ENCODE measurements at places on chromosomes 16 and 17.

- no peak for DNase-seq
Observed at GRCh38 chr17:74380086-74380958, 13.0 kb downstream of the GPR142 start.

DNA sequence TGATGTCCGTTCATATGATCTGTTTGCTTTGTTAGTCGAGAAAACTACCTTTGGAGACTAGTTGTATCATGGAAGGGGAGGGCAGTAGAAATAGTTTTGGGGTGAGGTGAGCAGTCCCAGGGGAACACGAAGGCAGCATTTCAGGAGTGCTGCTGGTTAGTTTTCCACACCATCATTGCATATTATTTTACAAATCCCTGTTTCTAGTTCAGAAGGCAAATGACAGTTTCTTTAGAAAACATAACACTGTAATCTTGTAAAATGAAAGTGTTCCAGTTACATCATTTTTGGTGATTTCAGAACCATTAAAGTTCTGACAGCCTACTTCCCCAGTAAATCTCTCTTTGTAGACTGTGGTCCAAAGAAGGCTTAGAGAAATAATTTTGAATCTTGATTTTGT lies 25.4 kb downstream of the BANP start:
- DNase-seq: no peak

DNA sequence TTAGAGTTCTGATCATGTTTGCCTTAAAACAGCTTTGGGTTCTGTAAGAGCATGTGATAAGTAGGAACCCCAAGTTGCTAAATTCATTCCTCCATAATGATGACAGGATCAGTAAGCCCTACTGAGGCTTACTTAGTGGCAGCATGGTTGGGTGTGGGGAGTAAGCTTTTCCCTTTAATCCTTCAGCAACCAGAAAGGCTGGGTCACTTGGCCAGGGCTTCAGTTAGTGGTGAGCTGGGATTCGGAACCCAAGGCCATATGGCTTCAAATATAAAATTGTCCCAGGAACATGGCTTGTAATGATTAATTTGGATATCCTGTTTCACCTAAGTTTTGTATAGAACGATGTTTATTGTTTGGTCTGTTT lies 850 bp downstream of the GINS3 start:
- DNase-seq: no peak

GRCh38 chr17:63926164-63926563 lies 6.0 kb downstream of the CD79B start:
- no peak for DNase-seq

GRCh38 chr17:66509926-66510325 lies 207.5 kb downstream of the PRKCA start:
- no peak for DNase-seq

GRCh38 chr17:48642059-48642842 lies 16.1 kb upstream of the HOXB9 start:
- DNase-seq: no peak

GRCh38 chr16:87017371-87018012 lies 299.7 kb downstream of the C16orf95 start:
- DNase-seq: no peak

DNA sequence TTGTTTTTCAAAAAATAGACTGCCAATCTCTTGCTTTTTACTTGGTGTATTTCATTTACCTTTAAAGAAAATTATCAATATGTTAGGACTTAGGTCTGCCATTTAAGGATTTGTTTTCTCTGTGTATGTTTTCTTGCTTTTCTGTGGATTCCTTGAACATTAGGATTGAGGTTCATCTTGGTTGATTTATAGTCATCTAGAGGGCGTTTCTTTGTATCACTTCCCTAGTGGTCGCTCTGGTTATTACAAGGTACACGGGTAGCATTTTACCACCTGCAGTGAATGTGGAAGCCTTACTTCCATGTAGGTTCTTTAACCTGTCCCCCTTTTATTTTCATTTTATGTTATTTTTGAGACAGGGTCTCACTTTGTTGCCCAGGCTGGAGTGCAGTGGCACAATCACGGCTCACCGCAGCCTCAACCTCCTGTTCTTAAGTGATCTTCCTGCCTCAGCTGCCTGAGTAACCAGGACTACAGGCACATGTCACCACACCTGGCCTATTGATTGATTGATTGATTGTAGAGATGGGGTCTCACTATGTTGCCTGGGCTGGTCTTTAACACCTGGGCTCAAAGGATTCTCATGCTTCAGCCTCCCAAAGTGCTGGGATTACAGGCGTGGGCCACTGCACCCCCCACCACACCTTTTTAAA lies 35.2 kb upstream of the CBX4 start:
- DNase-seq: peak; percentile 51

- no peak for DNase-seq
Observed at GRCh38 chr17:56810891-56811775, 22.6 kb downstream of the C17orf67 start.

- peak; percentile 57 for DNase-seq
Observed at GRCh38 chr16:11105038-11105903, 150.7 kb downstream of the SOCS1 start.

DNA sequence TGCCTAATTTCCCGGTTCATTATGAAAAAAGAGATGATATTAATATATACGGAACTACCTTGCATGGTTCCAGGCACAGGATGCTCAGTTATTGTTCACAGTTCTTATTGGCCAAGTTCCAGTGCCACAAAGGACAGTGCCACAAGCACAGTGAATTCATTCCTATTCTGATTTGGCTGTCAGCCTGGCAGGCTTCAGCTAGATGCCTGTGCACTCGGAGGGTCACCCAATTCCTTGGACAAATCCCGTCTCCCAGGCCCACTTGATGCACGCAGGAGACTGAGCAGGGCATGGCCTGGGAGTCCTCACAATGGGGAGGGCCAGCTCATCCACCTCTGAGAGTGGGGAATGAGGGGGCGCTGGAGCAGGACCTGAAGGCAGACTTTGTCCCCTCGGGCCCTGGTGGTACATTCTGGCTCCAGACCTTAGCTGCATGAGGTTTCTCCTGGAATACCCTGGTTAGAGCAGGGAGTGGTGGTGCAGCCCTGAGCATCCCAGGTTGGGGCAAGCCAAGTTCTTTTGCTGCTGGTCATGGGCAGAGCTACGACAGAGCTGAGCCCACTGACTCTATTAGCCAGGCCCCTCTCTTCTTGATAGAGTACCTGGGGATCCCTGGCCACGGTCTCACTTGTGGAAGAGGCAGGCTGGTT lies 41.4 kb downstream of the MIS12 start:
- DNase-seq: no peak

DNA sequence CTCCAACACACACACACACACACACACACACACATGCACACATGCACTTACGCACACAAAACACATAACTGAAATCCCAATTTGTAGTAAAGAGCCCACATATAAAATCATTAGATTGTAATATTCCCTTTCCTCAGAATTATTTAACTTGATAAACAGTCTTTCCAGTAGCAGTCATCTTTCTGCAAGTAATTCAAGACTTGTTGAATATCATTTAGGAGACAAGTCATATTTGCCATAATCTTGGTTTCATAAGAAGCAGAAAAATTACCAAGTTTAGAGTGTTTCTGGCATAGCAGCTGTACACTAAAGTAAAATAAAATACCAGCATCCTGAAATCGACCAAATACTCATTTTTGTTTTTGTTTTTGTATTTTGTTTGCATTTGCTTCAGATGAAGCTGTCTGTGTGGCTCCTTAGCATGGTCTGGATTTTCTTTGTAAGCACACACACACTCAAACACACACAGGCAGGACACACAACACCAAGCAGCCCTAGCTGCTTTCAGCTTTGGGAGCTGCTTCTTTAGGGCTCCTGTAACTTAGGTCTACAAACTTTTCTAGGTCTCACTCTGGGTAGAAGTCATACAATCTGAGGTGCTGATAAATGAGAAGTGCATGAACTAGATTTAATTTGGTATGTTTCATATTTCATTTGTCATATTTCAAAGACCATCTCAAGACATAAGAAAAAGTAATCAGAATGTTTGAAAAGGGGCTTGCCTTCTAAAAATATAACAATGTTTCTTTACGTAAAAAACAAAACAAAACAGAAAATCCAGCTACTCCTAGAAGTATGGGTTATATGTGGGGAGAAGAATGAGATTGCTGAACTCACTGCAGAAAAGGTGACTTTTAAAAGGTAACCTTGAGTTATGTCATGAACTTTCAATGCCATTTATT lies 3.0 kb downstream of the SALL1 start:
- no peak for DNase-seq

DNA sequence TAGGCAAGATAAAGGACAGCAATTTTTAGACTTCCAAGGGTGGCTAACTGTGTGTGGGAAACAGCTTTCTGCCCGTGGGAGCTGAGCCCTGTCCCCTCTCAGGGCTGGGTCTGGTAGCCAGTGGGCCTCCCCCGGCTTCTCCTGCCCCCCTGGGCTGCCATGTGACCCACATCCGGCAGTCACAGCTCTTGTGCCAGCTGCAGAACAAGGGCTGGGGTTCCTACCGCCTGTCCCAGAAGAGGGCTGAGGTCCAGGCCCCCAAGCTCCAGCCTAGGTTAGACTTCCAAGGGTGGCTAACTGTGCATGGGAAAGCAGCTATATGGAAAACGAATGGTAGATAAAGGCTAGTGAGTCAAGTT lies 6.1 kb downstream of the GAST start:
- no peak for DNase-seq

GRCh38 chr16:85465328-85466303 lies 147.5 kb upstream of the GSE1 start:
- DNase-seq: no peak

DNA sequence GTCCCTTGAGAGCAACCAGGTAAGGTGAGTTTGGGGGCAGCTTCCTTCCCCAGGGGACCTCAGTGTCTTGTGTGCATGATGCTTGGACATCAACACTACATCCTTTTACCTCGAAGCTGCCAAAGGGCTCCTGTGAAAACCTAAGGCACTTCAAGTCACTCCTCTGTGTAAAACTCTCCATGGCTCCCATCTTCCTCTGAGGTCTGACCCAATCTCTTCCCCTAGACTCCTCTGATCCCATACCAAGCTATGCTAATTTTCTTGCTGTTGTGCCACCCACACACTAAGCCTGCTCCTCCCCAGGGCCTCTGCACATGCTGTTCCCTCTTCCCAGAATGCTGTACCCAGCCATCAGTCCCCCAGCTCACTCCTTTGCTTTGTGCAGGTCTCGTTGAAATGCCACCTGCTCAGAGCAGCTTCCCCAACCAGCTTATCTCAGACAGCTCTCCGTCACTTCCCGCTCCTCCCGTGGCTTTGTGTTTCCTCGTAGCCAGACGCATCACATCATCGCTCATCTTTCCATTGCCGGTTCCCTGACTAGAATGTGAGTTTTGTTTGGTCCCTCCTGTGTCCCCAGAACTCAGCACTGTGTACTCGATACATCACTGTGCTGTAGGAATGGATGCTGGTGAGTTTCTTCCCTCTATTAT lies 78.4 kb downstream of the CNGB1 start:
- DNase-seq: no peak

DNA sequence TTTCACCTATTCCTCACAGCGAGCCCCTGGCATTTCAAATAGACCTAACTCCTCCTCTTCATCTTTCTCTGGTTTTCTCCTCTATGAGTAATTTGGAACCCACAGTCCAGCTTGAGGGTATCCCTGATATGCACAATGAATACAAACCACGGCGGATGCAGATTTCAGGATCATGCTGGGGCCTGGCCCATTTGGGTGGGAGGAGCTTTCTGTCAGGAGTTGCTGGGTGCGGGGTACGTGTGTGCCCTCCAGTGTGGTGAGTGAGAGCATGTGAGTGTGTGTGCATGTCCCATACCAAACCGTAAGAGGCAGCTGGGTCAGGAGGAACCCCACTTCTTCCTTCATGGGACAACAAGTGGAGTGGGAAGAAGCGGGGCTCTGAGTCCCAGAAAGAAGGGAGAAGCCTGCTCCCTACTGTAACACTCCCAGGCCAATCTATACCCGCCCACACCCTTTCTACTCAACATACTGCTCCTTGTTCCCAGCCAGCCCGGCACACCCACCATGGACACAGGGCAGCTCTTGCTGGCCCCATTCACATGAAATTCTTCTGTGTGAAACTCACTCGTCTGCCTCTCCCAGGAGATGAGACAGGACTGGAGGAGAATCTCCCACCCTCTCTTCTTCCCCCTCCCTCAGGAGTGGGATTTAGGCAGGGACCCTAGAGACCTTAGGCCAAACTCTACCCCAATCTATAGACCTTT lies 18.4 kb downstream of the CNTNAP1 start:
- DNase-seq: no peak

GRCh38 chr16:84423416-84423837 lies 55.1 kb downstream of the ATP2C2 start:
- DNase-seq: no peak

GRCh38 chr17:42313773-42314566 lies 25.7 kb downstream of the STAT5A start:
- no peak for DNase-seq

- no peak for DNase-seq
Observed at GRCh38 chr16:50667497-50668367, 13.4 kb downstream of the SNX20 start.

DNA sequence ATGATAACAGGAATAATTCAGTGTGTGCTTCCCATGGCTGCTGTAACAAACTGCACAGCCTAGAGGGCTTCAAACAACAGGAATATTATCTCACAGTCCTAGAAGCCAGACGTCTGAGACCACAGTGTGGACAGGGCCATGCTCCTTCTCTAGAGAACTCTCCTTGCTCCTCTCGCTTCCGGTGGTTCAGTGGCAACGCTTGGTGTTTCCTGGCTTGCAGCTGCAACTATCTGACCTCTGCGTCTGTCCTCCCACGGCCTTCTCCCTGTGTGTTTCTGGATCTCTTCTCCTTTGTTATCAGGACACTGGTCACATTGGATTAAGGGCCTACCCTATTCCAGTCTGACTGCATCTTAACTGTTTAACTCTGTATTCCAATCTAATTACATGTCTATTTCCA lies 414.3 kb downstream of the MAF start:
- no peak for DNase-seq

DNA sequence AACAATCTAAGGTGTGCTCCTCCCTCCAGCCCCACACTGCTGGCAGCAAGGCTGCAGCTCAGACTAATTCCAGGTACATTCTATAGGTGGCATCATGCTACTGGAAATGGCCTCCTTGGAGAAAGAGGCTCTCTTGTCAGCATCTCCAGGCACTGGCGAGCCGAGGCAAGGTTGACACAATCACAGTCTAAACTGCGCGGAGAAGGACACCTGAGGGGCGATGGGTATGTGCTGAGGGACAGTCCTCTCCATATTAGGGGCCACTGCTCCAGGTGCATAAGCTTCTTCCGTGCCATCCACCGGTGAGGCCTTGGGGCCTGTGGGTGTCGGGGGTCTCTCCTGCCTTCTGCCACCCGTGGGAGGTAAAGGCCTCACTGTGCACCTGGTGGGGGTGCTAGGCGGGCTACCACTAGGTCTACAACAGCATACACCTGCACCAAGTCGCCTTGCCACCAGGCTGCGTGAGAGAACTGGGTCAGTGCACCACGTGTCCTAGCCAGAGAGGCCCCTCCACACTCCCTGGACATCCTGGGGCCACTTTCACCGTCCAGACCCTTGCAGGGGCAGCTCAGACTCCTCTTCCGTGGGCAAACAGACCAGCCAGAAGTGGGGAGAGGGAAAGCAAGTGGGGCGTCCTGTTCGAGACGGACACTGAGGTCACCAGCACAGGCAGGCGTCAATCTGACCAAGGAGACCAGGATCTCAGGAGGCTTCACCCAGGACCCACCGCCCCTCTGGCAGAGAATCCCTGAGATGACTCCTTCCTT lies 12.1 kb upstream of the CBX8 start:
- peak; percentile 44 for DNase-seq

GRCh38 chr17:44209786-44210341 lies 9.6 kb downstream of the UBTF start:
- DNase-seq: no peak

Measured in activated CD4-positive, alpha-beta T cell treated with anti-CD3 and anti-CD28 coated beads, Interleukin-2, amount 10 ng/mL, durations not matched to agents 7 days and 5 days (primary cell).